ENCODE measurements at places on chromosomes 12 and 14.

DNA sequence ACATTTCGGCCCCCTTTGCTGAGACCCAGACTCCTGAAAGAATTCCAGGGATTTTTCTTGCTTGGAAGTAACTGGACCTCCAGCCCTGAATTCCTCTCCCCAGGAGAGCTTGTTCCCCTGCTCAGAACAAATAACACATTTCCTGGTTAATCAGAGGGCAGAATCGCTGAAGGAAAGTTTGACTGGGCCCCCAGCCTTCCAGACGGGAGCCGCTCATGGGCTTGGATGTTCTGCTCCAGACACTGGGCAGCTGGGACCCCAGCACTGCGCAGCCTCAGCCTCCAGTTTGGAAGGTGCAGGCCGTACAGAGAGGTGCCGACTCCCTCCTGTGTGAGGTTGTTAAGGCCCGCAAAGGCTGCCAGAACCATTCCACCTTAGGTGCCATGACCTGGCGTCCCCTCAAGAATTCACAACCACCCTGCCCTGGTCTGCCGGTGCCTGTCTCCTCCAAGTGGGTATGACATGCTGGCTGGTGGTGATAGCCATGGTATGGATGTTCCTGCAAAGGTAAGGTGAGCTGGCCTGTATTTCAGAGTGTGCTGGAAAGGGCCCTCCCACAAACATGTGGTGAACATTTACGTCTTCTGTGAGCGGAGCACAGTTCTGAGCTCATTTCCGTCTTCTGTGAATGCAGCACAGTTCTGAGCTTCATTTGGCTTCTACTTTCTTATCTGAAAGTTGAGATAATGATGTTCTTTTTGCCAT, 5.1 kb upstream of the LTBP2 start:
- no peak overlapping the region for H3K27ac ChIP-seq
- H3K36me3 ChIP-seq, result no peaks in the 10 kb centered on the region
- H3K4me1 ChIP-seq, result no peaks in the 10 kb centered on the region
- H3K4me3 ChIP-seq, result no peak overlapping the region
- DNase-seq, result no peak

DNA sequence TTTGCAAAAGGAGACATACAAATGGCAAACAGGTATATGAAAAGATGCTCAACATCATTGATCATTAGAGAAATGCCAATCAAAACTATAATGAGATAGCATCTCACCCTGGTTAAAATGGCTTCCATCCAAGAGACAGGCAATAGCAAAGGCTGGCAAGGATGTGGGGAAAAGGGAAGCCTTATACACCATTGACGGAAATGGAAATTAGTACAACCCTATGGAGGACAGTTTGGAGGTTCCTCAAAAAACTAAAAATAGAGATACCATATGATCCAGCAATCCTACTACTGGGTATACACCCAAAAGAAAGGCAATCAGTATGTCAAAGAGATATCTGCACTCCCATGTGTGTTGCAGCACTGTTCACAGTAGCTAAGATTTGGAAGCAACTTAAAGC, 17.3 kb upstream of the CKAP4 start:
- H3K4me3 ChIP-seq, result no peak overlapping the region
- no peak for DNase-seq
- H3K27ac ChIP-seq, result no peak overlapping the region
- no peaks in the 10 kb centered on the region for H3K27me3 ChIP-seq
- no peaks in the 10 kb centered on the region for H3K36me3 ChIP-seq

GRCh38 chr12:117361905-117362304, 479 bp upstream of the NOS1 start:
- DNase-seq, result no peak
- no peaks in the 10 kb centered on the region for H3K4me1 ChIP-seq
- H3K27me3 ChIP-seq, result peaks cover 85% of the 10 kb centered on the region
- H3K27ac ChIP-seq, result no peak overlapping the region
- H3K36me3 ChIP-seq, result no peaks in the 10 kb centered on the region

DNA sequence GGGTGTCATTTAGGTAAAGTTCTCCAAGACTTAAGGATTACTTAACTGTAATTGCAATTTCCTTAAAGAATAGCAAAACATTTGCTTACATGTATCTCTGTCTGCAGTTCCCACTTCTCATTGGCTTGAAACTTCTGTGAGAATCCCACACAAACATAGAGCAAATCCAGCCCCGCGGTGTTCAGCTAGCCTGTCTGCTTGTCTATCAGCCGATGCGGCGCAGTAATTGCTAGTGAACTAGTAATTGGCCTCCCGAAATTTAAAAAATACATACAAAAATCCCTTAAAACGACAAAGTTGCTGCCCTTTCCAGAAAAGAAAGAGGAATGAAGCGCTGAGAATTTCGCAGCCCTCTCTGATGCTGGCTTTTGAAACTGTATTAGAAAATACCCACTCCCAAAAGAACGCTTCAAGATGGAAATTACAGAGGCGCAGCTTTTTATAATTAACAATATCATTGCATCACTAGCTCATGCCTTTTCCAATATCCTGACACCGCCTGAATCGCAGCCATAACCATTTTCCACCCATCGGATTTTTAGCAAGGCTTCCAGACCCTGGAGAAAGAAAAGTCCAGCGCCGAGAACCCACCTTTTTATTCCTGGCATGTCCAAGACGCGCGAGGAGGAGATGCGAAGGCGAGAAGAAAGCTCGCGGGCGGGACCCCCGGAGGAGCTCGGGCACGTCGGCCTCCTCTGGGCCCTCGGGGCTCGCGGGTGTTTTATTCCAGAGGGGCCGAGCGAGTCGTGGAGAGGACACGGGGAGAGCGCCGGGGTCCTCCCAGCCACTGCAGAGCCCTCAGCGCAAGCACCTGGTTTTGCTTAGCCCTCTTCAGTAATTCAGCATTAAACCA, 646 bp downstream of the FBLN5 start:
- DNase-seq, result no peak
- no peaks in the 10 kb centered on the region for H3K27me3 ChIP-seq
- no peaks in the 10 kb centered on the region for H3K36me3 ChIP-seq
- peak overlapping the region; percentile 77 for H3K27ac ChIP-seq
- no peaks in the 10 kb centered on the region for H3K4me1 ChIP-seq

DNA sequence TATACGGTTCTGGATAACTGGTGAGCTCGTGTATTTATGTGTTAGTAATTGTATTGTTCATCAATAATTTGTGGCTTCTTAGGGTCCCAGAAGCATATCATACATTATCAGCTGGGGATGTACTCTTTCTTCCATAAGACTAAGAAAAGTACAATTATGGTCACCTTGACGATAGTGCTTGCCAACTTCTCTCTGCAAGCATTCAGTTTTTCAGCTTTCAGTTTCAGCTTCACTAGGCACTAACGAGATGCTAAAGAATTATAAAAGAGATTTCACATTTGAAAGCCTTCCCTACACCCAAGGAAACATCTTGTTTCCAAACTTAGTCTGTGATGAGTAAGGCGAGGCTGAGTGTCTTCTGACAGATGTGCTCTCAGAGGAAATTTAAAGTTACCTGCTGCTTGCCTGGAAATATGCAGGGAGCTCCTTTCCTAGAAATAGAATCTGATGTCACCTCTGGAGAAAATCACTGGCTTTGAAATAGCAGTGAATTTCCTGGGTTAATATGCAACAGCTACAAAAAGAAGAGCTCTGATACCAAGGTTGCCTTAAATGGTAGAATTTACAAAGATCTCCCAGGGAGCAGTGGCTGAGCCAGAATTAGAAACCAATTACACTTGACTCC, 1419.9 kb upstream of the TMEM132C start:
- H3K4me1 ChIP-seq, result no peaks in the 10 kb centered on the region
- H3K27me3 ChIP-seq, result no peaks in the 10 kb centered on the region
- no peak overlapping the region for H3K27ac ChIP-seq
- no peak for DNase-seq

DNA sequence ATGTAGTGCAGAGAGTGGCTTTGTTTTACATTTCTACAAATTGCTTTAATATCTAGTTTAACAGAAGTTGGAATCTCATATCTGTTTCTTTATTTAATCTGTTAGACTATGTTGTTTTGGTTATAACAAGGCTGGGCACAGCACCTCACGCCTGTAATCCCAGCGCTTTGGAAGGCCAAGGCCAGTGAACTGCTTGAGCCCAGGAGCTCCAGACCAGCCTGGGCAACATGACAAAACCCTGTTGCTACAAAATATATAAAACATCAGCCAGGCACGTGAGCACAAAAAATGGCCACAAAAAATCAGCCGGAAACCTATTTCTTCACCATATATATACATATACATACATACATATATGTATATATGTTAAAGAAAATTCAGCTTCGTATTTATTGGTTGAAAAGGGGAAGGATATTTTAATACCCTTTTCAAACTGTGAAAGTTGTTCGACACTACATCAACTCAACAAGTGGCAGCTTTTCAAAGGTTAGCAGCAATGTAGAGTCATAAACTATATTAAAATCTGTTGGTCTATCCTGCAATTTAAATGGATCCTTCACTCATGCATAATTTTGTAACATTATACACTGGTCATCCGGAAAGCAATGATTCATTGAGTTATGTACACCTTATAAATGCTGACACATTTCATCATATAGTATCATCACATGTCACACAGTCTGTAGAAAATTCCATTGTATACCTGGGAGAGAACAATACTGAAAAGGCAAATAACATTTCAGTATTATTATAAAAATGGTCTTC, 7.1 kb downstream of the NR2C1 start:
- peaks cover 13% of the 10 kb centered on the region for H3K36me3 ChIP-seq
- H3K27me3 ChIP-seq, result no peaks in the 10 kb centered on the region
- H3K4me1 ChIP-seq, result peaks cover 9% of the 10 kb centered on the region
- H3K4me3 ChIP-seq, result no peak overlapping the region
- DNase-seq, result no peak

GRCh38 chr12:32907166-32907565, 10.6 kb upstream of the PKP2 start:
- no peaks in the 10 kb centered on the region for H3K36me3 ChIP-seq
- H3K27me3 ChIP-seq, result no peaks in the 10 kb centered on the region
- no peak overlapping the region for H3K27ac ChIP-seq
- H3K4me1 ChIP-seq, result no peaks in the 10 kb centered on the region

DNA sequence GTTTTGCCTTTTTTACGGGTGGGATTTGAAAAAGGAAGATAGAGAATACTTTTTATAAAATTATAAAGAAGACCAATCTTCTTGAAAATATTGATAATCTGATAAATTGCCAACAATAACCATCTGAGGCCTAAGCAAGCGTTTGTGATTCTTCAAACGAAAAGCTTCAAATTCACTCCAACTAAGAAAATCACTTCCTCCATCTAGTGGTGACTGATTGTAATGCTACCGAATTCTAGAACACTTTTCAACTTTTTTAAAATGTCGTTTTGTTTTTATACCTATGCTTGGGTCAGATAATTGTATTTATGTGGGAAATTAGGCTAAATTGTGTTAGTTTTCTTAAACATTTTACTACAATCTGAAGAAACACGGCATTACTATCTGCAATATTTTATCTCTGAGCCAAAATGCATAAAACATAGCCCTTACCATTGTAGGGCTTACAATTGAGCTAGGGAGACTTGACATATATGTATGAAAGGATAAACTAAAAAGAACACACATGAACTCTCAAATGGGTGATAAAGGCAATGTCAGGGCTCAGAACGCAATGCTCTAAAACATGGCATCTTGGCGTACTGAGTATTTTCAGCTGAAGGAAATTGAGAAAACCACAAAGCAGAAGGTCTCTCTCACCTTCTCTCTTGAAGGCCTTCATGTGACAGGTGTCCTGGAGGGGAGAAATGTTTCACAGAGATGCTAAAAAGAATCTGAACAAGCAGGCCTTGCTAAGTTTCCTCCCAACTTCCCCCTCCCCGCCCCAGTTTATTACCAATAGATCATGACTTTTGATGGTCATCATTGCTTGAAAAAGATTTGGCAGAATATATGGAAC, 36.8 kb upstream of the G2E3 start:
- DNase-seq, result no peak
- no peak overlapping the region for H3K27ac ChIP-seq
- no peaks in the 10 kb centered on the region for H3K27me3 ChIP-seq
- no peaks in the 10 kb centered on the region for H3K36me3 ChIP-seq

DNA sequence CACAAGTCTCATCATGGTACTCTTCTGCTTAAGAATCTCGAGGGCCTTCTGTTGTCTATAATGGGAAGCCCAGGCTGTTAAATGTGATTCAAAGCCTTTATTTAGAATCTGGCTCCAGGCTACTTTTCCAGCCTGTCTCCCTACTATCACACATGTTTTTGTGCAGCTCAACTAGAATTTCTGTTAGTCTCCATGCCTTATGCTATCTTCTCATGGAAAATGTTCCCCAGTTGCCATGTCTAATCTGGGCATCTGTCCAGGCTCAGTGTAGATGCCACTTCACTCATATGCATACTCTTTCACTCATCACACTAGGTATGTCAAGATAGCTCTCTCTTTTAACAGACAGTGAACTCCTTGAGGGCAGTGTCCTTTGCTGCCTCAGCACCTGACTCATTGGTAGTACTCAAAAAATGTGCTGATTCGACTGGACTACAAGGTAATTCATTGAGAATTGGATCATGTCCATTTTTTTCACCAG, 145.3 kb downstream of the TTLL5 start:
- H3K4me3 ChIP-seq, result no peak overlapping the region
- peaks cover 29% of the 10 kb centered on the region for H3K4me1 ChIP-seq
- peak overlapping the region; percentile 28 for H3K27ac ChIP-seq
- H3K27me3 ChIP-seq, result no peaks in the 10 kb centered on the region

DNA sequence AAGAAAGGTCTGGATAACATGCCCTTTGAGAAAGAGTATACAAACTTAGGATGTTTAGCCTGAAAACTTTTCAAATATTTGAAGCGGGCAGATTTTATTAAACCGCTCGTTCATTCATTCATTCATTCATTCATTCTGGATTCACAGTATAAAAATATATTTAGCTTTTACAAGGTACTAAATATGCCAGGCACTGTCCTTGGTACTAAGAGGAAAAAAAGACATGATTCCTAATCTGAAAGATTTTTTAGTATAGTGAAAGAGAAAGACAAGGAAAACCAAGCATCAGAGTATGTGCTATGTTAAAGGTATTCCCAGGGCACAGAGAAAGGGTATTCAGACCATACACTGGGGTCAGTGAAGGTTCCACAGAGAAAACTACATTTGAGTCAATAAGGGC, 299.7 kb downstream of the BCAT1 start:
- no peaks in the 10 kb centered on the region for H3K27me3 ChIP-seq
- H3K4me3 ChIP-seq, result no peak overlapping the region
- no peaks in the 10 kb centered on the region for H3K4me1 ChIP-seq
- no peak for DNase-seq

DNA sequence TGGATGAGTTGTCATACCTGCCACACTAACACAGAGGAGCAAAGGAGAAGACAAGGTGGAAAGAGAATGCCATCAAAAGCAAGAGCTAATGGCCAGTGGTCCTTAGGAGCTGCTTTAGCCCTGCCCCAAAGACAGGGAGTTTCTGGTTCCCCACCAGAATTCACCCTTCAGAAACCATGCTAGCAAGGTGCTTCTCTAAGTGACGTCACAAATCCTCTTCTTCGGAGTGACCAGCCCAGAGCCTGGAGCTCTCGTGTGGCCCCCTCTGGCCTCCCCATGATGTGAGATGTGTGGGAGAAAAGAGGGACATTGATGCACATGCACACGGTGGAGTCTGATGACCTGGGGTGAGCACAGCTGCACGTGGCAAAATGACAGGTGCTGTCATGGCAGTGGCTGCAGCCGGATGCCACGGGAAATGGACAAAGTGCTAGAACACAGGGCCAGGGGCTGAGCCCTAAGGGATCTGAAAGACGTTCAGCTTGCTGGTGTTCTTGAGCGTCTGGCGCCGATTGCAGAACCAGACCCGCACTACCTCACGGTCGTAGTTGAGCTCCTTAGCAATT, 16.9 kb upstream of the TFCP2 start:
- H3K27me3 ChIP-seq, result no peaks in the 10 kb centered on the region
- no peaks in the 10 kb centered on the region for H3K36me3 ChIP-seq
- no peak overlapping the region for H3K27ac ChIP-seq
- no peak overlapping the region for H3K4me3 ChIP-seq
- no peak for DNase-seq
- H3K4me1 ChIP-seq, result peaks cover 5% of the 10 kb centered on the region

All from heart left ventricle (tissue), 16 donors.